ENCODE measurements at places on chromosomes 4 and X. TPM values are rescaled to one million over a fixed set of nuclear protein-coding genes. Genes with fewer than 3 reads are reported as not detected.

The VCX gene
- not detected for total RNA-seq

The ADGRG4 gene
- total RNA-seq, result under 0.01 TPM

The NLGN3 gene
- total RNA-seq, result 2.3 TPM

The P2RY8 gene
- total RNA-seq, result not detected

The SMIM43 gene
- 6.6 TPM for total RNA-seq

The EGFL6 gene
- total RNA-seq, result not detected

The AR gene
- total RNA-seq, result 16.0 TPM

The NPY5R gene
- total RNA-seq, result not detected

The GPR82 gene
- not detected for total RNA-seq

The RIBC1 gene
- total RNA-seq, result 0.99 TPM

The CCNA2 gene
- 71.1 TPM for total RNA-seq

The CFAP47 gene
- not detected for total RNA-seq

The CENPVL2 gene
- not detected for total RNA-seq

The EFHC2 gene
- 0.29 TPM for total RNA-seq

The TMPRSS11A gene
- total RNA-seq, result not detected

The ZXDA gene
- total RNA-seq, result 4.8 TPM
